Smooth muscle cell of the pulmonary artery (primary cell): ENCODE measurements at places on chromosomes 5 and 9. TPM values are rescaled to one million over a fixed set of nuclear protein-coding genes. Genes with fewer than 3 reads are reported as not detected.

The GRAMD2B gene
- total RNA-seq = 22.0 and 26.0 TPM in 2 replicates

The FBXW11 gene
- 95.8 and 105 TPM in 2 replicates for total RNA-seq

The AHRR gene
- total RNA-seq = 18.0 and 45.2 TPM in 2 replicates

The BTNL8 gene
- total RNA-seq = not detected in 2 replicates

The SPATA31D4 gene
- not detected in 2 replicates for total RNA-seq

The PCDHGB1 gene
- 2.2 and 3.8 TPM in 2 replicates for total RNA-seq

The ZDHHC11 gene
- 2.9 and 10.4 TPM in 2 replicates for total RNA-seq

The ELOVL7 gene
- total RNA-seq = 0.07 TPM in 1 of 2 replicates, not detected in the other

The TAS2R1 gene
- not detected in 2 replicates for total RNA-seq

The SH3TC2 gene
- 2.4 and 3.1 TPM in 2 replicates for total RNA-seq

The CTSV gene
- total RNA-seq = 0.17 and 0.26 TPM in 2 replicates

The ZFP37 gene
- 2.3 and 3.0 TPM in 2 replicates for total RNA-seq

The TAF11L9 gene
- total RNA-seq = not detected in 2 replicates

The CDK7 gene
- 39.5 and 55.9 TPM in 2 replicates for total RNA-seq
